CD4-positive, alpha-beta T cell (primary cell): ENCODE measurements at places on chromosomes 6 and 20.

GRCh38 chr20:35866418-35867202 lies 87.7 kb downstream of the SCAND1 start:
- no peak for DNase-seq

GRCh38 chr6:153367021-153367420 lies 235.9 kb upstream of the RGS17 start:
- no peak for DNase-seq

DNA sequence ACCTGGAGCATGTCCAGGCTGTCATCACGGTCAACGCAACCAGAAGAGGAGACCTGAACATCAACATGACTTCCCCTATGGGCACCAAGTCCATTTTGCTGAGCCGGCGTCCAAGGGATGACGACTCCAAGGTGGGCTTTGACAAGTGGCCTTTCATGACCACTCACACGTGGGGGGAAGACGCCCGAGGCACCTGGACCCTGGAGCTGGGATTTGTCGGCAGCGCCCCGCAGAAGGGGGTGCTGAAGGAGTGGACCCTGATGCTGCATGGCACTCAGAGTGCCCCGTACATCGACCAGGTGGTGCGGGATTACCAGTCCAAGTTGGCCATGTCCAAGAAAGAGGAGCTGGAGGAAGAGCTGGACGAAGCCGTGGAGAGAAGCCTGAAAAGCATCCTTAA lies 49.5 kb downstream of the BFSP1 start:
- no peak for DNase-seq

DNA sequence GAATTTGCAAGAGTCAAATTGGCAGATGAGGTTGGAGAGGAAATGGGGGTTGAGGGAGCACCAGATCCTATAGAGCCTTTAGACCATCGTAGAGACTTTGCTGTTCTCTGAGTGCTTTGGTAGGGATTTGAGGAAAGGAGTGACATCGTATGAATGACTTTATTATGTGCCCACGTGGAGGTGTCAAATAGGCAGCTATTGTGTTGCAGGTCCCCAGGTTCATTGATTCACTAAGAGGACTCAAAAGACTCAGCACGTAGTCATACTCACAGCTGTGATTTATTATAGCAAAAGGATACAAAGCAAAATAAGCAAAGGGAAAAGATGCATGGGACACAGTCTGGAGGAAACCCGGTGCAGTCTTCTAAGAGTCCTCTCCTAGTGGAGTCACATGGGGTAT lies 2.2 kb downstream of the MTRES1 start:
- no peak for DNase-seq

DNA sequence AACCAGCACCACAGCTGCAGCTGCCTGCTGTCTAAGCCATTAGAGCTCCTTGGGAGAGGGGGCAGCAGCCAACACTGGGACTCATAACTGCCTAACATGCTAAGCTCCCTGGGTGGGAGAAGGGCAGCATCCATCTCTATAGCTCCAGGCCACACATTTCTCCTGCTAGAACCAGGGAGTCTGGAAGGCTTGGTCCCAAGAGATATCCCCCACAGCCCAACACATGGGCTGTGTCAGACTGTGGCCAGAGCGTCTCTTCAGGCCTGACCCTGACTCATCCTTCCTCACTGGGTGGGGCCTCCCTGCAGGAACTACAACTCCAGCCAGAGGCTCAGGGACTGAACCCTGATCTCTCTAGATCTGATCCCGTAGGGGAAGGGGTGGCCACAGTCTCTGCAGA lies 411.1 kb downstream of the HDGFL1 start:
- DNase-seq = no peak

DNA sequence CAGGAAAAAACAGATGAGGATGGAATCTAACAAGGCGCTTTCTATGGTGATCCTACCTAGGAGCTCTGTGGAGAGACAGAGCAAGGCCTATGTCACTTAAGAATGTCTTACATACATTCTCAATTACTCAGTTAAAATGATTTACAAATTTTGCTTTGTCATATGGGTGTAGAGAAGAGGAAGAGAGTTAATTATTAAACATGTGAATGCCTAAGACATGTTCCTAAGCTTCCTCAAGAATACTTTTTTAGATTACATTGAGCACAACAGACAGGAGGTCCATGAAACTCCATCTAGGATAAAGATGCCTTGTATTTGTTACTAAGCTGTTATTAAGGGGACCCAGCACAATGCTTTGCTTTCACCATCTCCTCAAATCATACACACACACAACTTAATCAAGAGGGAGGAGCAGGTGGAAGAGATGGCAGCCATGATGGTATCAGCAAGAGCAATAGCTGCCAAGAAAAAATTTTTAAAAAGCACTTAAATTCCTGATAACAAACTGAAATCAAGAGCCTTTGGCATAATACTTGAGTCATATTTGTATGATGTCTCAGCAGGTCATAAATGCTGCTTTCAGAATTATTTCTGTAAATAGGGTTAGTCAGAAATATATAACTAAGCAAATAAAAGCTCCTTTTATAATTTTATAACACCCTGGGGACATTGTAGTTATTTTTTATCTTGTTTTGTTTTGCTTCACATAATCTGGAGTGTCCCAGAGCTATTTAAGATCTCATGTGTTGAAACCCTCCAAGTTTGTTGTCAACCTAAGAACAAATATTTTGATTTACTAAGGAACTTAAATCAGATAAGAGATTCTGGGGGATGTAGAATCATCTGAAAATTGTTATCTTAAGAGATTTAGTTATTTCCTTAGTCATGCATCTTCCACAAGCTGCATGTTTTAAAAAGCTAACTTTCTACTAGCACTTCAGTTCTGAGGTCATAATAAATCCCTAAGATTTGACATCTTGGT lies 70.0 kb upstream of the CD2AP start:
- no peak for DNase-seq

DNA sequence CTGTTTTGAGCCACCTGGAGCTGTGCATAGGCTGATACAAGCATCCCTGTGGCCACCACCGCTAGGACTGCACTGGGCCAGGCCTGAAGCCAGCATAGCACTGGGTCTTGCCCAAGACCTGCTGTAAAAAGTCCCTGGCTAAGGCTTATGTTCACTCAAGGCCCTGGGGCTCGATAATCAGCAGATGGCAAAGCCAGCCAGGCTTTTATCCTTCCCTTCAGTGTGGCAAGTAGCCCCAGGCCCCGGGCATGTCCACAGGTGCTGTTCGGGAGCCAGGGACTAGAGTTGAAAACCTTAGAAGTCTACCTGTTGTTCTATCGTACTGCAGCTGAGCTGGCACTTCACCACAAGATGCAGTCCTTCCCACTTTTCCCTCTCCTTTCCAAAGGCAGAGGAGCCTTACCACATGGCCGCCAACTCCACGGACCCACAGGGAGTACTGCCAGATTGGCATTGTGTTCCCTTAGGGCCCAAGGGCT lies 226.4 kb upstream of the ZNF217 start:
- no peak for DNase-seq

DNA sequence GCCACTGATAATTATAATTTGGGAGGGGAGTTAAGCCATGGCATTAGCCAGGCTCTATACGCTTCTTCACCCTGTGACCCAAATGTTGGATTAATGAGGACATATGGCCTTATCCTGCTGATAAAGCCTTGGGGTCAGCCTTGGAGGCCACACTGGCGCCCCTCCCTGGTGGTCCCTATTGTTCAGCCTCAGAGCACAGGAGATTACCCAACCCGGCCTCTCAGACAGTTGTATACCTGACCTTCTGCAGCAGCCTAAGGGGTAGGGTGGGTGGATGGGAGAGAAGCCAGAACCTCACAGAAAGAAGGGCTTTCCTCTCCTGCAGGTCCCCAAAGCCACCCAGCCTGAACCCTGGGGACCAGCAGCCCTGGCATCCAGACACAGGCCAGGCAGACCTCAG lies 76.8 kb downstream of the LINC00237 start:
- no peak for DNase-seq

DNA sequence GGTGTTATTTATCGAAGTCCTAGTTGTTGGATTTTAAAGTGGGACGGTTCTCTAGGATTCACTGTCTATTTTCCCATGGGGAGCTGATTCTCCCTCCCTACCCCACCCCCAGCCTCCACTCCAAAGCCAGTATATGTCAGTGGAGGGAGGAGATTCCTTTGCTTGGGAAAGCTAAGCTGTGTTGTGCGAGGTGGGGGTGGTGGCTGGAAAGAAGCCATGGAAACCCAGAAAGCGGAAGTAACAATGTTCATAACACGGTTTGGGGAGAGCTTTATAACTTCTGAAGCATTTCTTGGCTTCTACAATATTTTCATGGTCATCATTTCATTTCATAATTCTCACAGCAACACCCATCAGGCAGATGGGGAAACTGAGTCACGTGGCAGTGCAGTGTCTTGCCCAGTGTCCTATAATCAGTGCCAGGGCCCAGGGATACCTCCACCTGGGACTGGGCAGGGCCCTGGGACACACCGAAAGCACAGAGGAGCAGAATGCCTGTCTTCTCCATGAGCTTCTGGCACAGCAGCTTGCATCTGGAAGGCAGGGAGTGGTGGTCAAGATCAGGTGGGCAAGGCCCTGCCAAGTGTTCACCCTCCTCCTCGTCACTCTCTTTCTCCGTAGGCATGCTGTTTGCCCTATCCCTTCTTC lies 4.5 kb downstream of the SUN5 start:
- DNase-seq = no peak

DNA sequence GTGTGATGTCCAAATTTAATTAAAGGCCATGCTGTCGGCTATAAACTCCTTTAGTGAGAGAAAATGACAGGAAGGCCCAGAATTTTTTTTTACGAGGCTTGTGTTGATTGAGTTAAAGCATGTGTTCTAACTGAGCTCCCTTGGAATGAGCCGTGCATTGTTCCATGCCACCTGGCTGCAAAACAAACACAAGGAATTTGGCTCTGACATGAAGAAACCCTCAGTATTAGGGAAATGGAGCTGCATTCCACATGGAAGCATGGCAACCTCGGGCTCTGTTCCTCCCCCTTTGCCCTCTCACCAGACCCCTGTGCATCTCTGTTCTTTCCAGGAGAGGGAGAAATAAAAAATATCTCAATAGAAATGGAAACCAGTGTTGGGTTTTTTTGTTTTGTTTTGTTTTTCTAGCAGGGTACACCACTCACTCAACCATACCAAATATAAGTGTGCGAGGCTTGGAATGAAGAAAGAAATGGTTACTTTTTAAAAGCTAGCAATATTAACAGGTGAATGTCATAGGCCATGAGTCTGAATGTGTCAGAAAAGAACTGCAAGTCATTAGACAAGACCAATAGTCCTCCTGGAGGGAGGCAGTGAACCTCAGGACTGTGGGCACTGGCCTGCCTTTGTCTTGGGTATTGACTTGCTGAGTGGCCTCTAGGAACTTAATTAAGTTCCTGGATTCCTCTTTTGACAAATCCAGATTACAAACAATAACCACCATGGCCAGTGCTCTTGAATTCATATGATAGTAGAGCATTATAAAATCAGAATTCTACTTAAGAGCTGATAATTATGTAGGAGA lies 935.1 kb downstream of the KIF16B start:
- no peak for DNase-seq

DNA sequence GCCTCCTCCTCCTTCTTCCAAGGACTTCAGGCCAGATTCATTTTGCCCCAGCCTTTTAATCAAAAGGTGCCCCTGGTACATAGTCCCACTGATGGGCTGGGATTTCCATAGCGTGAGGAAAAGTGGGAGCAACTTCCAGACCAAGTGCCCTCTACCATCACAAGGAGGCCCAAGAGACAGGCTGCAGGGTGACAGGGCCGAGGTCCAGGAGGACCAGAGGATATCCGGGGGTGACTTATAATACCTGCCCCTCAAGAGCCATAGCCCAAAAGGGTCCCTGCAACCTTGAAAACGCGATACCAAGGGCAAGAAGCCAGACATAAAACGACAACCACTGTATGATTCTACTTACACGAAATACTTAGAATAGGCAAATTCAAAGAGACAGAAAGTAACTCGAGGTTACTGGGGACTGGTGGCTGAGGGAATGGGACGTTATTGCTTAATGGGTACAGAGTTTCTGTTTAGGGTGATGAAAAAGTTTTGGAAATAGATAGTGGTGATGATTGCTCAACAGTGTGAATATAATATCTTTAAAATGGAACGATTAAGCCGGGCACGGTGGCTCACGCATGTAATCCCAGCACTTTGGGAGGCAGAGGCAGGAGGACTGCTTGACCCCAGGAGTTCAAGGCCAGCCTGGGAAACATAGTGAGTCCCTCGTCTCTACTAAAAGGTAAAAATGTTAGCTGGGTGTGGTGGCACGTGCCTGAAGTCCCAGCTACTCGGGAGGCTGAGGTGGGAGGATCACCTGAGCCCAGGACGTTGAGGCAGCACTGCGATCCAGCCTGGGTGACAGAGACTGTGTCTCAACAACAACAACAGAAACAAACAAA lies 71.9 kb downstream of the NOL4L start:
- no peak for DNase-seq

DNA sequence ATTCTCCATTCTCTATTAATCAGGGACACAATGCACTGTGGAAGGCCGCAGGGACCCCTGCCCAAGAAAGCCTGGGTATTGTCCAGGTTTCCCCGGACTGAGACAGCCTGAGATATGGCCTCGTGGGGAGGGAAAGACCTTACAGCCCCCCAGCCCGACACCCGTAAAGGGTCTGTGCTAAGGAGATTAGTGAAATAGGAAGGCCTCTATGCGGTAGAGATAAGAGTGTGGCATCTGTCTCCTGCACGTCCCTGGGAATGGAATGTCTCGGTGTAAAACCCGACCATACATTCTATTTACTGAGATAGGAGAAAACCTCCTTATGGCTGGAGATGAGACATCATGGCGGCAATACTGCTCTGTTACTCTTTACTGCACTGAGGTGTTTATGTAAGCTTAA lies 15.7 kb upstream of the EIF2S2 start:
- DNase-seq = no peak

DNA sequence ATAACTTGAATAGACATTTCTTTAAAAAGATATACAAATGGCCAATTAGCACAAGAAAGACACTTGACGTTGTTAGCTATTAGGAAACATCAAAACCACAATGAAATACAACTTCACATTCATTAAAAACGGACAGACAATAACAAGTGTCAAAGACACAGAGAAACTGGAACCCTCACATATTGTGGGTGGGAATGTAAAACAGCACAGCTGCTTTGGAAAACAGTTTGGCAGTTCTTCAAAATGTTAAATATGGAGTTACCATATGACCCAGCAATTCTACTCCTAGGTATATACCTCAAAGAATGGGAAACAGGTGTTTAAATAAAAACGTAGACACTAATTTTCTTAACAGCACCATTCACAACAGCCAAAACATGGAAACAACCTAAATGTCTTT lies 100.5 kb upstream of the SLC22A23 start:
- no peak for DNase-seq

GRCh38 chr20:51732096-51732791 lies 35.9 kb downstream of the ATP9A start:
- no peak for DNase-seq

GRCh38 chr20:32462900-32463641 lies 104.9 kb downstream of the ASXL1 start:
- no peak for DNase-seq
